Stimulated activated CD4-positive, alpha-beta T cell treated with anti-CD3 and anti-CD28 coated beads, Interleukin-15, amount 100 ng/mL, for 48 hours (primary cell): ENCODE measurements at places on chromosomes 3 and 15.

DNA sequence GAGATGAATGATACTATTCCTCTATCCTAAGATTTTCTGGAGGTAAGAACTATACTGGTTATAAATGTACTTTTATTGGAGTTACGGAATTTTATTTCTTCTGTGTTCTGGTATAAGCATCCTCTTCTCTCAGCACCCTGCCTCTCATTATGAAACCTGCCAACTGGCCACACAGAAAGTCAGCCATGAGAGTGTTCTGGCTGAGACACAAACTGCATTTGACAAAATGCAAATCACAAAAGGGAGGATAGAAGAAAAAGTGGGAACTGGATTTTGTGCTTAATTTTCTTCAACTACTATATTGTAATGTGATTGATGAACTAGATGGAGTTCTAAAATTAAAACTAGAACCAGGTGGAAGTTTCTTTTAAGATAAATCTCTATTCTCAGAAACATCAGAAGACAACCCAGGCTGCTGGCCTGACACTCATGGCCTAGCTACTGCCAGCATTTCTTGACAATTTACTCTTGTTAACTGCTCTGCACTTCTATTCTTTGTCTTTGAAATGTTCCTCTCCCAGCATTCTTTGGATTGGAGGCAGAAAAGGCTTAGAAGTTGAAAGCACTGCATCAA, 143.1 kb downstream of the WDR76 start:
- DNase-seq, result no peak

- no peak for DNase-seq
Measured at GRCh38 chr3:173902401-173902800, 504.9 kb downstream of the NLGN1 start.

DNA sequence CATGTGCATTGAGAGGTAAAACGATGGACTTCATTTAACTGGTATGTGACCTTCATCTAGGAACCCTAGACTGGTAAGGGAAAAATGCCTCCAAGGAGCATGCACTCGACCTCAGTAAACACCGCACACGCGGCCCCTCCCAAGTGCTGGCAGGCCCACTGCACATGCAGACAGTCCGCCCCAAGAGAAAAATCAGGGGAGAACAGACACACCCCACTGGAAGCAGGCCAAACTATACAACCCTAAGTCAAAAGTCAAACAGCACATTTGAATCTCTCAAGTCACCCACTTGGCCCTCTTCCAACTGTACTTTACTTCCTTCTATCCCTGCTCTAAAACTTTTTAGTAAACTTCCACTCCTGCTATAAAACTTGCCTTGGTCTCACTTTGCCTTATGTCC, 250.1 kb upstream of the HES1 start:
- no peak for DNase-seq

DNA sequence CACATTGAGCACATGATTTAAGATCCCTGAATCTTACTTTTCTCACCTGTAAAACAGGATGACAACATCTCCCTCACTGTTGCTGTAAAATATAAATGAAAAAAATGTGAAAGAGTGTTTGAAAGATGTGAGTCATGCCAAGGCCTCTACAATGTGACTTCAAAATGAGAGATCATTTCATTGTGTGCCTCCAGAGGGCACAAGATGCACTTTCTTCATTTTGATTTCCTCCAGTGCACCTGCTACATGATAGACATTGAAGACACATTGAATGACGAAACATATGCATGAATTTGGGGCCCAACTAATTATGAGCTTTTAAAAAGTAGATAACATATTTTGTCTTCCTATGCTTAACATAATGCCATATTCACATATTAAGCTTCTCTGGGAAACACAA, 170.3 kb downstream of the MOBP start:
- no peak for DNase-seq

GRCh38 chr3:39216176-39216790, 23.9 kb upstream of the XIRP1 start:
- no peak for DNase-seq

DNA sequence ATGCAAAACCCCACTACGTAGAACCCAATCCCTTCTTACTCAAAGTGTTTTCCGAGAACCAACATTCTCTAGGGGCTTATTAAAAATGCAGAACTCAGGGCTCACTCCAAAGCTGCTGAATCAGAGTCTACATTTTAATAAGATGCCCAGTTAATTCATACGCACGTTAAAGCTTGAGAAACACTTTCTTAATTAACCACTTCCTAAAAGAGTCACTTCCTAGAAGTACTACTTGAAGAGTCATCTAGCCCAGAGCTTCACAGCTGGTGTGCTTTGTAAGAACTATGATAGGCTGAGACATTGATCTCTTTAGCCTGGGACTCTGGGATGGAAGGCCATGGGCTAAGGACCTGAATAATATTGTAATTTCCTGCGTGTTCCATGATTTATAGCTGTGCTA, 9.0 kb downstream of the COL6A5 start:
- DNase-seq, result no peak

GRCh38 chr3:13852638-13853009, 27.2 kb downstream of the WNT7A start:
- DNase-seq, result no peak
